ENCODE measurements at places on chromosomes 6 and 20. TPM values are rescaled to one million over a fixed set of nuclear protein-coding genes. Genes with fewer than 3 reads are reported as not detected.
A peak's percentile ranks its signal among the peaks of the same experiment; 100 is the strongest.

DNA sequence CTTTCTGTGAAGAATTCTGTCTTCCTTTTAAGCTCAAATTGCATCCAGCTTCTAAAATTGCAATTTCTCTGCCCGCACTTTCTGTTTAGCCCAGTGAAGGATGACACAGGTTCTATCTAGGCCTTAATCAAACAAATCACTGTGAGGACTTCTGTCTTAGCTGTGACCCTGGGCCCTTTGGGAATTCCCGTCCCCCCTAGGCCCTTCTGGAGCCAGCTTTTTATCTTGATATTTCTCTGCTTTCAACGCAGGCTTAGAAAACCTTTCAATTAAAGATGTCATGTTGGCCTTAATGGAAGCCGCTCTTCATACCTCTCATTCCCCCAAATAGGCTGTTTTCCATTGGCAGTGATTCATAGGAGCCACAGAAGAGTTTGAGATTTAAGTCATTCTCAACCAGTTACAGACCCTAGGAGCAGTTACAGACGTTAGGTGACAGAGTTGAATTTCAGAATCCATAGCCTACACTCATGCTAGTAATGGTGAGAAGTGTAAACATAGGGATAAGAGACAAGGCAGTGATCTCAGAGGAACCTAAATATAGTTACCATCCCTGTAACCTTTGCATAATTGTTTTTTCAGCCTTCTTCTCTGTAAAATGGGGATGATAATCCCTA, 74.8 kb upstream of the FLRT3 start:
- no peak overlapping the region for H3K4me3 ChIP-seq
- no peak for DNase-seq
- H3K27ac ChIP-seq = no peak overlapping the region
- no peaks in the 10 kb centered on the region for H3K36me3 ChIP-seq
- no peaks in the 10 kb centered on the region for H3K4me1 ChIP-seq

DNA sequence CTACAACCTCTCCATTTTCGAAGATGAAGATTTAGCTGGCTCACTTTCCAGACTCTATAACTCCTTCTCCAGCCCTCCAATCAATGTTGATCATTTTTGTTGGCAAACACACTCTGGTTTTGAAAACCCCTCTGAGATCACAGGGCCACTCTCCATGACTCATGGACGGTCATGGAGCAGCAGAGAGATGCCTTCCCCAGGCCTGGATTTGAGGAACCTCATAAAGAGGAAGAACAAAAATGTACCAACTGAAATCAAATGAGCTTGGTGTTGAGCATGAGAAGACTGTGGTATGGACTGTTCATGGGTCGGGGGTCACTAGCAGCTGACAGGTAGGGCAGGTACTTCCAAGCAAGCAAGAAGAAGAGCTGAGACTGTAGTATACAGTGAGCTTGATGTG, 112.8 kb upstream of the INSM1 start:
- H3K27ac ChIP-seq = no peak overlapping the region
- H3K27me3 ChIP-seq = no peaks in the 10 kb centered on the region
- H3K4me3 ChIP-seq = no peak overlapping the region
- H3K4me1 ChIP-seq = no peaks in the 10 kb centered on the region

DNA sequence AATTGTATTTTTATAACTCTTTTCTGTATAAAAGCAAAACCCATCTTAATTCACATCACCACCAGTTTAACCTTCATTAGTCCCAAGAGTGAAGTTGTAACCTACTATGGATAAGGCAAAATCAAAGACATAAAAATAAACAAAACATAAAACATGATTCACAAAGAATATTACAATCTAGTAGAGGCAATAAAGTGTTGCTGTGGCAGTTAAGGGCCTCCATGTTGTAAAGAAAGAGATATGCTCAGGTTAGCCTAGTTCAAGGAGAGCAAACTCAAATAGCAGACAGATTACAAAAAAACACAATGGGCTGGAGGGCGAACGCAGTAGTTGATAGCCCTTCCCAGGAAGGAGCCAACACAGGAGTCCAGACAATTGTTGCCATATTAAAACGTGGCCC, 13.4 kb downstream of the LGSN start:
- no peaks in the 10 kb centered on the region for H3K36me3 ChIP-seq
- DNase-seq = no peak
- H3K4me1 ChIP-seq = no peaks in the 10 kb centered on the region
- no peak overlapping the region for H3K27ac ChIP-seq
- H3K4me3 ChIP-seq = no peak overlapping the region

GRCh38 chr20:62558779-62559178, 83.0 kb upstream of the GATA5 start:
- peaks cover 99% of the 10 kb centered on the region for H3K4me1 ChIP-seq
- peak overlapping the region; percentile 52 for H3K27ac ChIP-seq
- peaks cover 12% of the 10 kb centered on the region for H3K36me3 ChIP-seq
- H3K27me3 ChIP-seq = no peaks in the 10 kb centered on the region
- no peak for DNase-seq

TFAP2A gene
- 1.3 TPM for total RNA-seq

SPATA25 gene
- total RNA-seq = 1.7 TPM

SLC23A2 gene
- total RNA-seq = 12.5 TPM

TBXT gene
- not detected for total RNA-seq

Measured in esophagus muscularis mucosa (tissue), 4 donors.